ENCODE measurements at places on chromosomes 3 and 15.

GRCh38 chr15:99556011-99556410 is 9.8 kb upstream of the MEF2A start:
- no peak for DNase-seq

DNA sequence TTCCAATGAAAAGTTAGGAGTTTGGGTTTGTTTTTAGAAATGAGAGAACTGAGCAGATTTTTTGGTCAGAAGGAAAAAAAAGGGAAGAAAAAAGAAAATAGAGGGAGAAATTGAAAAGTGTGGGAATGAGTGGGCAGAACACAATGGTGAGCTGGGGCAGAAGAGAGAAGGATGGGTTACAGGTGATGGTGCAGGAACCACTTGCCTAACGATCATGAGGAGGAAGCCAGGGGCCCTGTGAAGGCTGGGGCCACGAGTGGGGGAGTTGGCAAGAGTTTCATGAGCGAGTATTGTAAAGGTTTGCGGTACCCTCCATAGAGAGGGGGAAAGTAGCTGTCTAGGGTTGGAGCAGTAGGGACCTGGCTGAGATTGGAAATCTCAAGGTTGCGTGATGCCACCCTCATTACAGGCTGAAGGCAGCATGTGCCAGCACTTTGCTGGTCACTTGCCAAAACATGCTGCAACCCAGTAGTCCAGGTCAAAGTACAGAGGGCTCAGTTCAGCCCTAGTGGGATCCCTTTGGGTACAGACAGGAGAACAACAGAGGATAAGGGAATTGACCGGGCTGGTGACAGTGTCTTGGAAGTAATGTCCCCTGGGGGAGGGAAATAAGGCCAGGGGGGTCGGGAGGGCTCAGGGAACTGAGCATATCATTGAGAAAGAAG is 6.6 kb downstream of the IVD start:
- peak; percentile 70 for DNase-seq

DNA sequence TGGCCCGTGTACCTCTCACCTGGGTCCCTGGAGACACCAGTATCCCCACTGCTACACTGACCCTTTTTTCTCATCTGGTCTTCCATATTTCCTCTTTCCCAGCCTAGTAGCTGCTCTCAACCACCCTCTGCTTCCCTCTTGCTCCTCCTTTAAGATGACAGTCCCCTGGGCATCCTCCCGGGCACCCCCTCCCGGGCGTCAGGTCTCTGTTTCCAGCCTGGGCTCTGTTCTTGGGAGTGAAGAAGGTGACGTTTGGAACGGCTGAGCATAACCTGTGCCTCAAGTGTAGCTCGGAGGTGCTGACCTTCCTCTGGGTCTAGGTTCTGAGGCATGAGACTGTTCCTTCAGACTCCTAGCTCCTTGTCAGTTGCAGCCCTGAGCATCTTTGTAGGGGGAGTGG is 101.2 kb downstream of the VGLL4 start:
- DNase-seq: no peak

DNA sequence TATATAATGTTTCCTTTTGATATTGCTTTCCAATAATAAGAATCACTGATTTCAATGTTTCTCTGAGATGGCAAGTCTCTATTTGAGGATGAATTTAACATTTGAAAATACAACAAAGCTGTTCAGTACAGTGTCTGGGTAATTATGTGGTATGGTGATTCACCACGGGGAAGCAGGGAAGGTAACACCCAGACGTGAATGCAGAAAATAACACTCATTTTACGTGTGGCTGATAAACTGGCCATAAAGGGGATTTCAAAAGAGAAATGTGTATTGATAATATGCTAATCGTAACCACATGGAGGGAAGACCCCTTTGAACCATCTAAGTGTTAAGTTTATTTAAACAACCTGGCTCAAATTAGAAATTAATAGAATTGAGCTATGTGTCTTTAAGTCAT is 344.6 kb downstream of the GRM7 start:
- DNase-seq: no peak

DNA sequence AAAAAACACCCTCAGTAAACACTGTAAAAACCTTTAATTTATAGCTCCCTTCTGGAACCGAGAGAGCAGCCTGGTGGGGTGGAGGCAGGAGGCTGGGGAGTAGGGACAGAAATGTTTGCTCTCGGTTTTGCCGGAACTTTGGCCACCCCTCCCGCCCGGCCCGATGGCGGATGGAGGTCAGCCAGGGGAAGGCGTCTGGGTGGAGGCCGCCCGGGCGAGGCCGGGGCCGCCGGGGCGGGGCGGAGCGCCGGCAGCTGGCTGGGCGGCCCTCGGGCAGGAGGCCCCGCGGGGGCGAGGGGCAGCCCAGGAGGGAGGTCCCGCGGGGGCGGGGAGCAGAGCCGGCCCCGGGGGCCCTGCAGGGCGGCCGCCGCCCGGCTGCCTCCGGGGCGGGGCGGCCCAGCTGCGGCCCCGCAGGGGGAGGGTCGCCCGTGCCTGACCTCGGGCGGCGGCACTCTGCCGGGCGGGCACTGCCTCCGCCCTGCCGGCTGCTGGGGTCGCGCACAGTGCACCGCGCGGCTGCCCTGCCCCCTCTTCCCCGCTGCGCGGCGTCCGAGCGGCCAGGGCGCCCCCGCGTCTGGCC is 829 bp upstream of the SKIL start:
- DNase-seq: peak; percentile 85

DNA sequence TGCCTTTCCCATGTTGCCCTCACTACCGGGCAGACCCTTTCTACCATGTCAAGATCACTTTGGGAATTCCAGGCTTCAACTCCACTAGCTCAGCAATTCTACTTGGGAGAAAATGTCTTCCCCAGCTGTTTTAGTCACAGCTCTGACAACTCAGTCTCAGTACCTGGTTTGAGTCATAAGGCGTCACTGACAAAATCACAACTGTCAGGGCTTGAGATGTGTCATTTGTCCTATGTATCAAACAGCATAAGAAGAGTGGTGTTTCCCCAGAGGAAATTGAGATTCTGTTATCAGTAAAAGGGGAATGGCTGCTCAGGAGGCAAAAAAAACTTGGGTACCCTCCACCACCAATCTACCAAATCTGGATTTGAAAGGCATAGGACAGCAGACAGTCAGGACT is 594.9 kb upstream of the SUCLG2 start:
- DNase-seq: no peak

DNA sequence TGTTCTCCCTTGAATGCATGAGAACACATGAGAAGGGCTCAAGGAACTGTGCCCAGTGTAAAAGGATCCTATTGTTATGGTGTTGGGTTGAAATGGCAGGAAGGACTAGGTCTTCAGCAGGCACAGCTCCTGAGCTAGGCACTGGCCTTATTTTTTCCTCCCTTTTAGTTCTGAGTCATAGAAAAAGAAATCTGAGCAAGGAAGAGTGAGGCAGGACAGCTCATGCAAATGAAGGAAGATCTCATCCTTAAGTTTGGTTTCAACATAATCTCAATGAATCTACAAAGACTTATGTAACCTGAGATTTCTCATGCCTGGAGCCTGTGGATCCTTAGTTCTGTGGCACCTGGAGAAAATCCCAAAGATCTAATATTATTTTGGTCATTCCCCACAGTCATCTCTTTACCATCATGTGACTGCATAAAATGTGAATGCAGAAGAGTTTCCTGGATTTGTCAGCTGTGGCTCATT is 188.6 kb upstream of the TBL1XR1 start:
- DNase-seq: no peak

DNA sequence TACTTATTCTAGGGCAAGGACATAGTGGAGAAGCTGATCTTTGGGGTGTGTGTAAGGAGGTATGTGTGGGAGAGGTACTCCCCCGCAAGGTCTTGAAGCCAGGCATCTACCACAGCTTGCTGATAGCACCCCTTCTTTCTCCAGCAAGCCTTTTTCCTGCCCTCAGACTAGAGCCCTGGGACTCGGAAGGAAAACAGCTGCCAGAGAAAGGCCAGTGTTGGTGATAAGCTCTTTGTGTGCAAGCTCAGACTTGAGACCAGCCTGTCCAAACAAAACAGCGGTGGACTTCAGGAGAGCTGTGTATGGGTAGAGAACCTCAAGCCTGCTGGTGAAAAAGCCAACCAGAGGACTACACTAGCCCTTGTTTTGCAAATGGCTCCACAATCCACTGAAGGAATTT is 1028.6 kb downstream of the MCTP2 start:
- DNase-seq: no peak

- DNase-seq: no peak
Measured at GRCh38 chr15:88835646-88836045, 32.4 kb downstream of the ACAN start.

GRCh38 chr3:184338511-184338945 is 1.1 kb downstream of the FAM131A start:
- DNase-seq: peak; percentile 52

DNA sequence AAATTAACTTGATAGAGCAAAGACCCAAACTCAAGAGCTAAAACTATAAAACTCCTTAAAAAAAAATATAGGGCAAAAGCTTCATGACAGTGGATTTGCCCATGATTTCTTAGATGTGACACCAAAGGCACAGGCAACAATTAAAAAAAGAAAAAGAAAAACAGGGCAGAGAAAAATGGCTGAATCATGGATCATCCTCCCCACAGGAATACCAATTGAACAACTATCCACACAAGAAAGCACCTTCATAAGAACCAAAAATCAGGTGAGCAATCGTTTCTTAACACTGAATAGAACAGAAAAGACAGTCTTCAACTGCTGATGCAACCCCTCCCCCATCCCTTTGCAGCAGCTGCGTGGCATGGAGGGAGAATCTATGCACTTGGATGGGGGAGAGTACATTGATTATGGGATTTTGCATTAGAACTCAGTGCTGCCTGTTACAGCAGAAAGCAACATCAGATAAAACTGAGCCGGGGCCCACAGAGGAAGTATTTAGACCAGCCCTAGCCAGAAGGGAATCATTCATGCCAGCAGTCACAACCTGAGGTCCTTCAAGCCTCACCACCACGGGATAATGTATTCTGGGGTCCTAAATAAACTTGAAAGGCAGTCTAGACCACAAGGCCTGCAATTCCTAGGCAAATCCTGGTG is 15.7 kb downstream of the C3orf33 start:
- no peak for DNase-seq

- no peak for DNase-seq
Measured at GRCh38 chr3:106514431-106514830, 645.6 kb upstream of the CBLB start.

- peak; percentile 83 for DNase-seq
Measured at GRCh38 chr3:169668957-169669741, 5.6 kb upstream of the MECOM start.

GRCh38 chr3:171183042-171183441 is 156.5 kb upstream of the SLC2A2 start:
- DNase-seq: no peak

- DNase-seq: no peak
Measured at GRCh38 chr3:27324686-27325085, 44.5 kb downstream of the NEK10 start.

- DNase-seq: no peak
Measured at GRCh38 chr3:128319741-128320141, 146.9 kb downstream of the DNAJB8 start.

DNA sequence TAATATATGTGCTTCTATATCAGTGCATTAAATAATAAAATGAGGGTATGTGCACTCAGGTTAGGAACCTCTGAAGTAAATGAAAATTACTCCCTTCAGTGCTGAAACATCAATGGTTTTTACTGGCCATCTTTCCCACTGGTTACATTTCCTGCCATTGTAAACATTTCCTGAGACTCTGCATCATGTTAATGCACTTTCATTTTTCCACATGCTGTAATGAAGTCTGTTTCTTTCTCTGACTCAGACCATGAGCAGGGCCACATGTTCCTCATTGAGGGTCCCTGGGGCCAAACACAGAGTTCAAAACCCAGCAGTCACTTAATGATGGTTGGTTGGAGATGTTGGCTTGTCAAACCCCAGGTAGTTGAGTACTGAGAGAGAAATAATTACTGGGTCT is 15.3 kb downstream of the FAM3D start:
- DNase-seq: no peak

DNA sequence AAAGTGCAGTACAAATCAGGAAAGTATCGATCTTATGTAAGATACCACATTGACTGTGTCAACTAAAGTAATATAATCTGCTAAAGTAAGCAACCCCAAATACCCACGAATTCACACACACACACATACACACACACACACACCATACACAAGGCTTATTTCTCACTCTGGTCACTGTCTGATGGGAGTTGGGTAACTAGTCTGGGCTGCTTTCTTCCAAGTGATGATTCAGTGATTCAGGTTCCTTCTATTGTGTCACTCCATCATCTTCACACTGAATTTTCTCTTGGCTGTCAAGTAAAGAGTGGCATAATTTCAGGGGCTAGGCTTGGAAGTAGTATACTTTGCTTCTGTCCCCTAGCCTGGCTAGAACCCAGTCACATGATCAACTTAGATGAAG is 104.8 kb upstream of the CCDC54 start:
- no peak for DNase-seq

- DNase-seq: no peak
Measured at GRCh38 chr15:94265982-94266381, 34.6 kb downstream of the MCTP2 start.

DNA sequence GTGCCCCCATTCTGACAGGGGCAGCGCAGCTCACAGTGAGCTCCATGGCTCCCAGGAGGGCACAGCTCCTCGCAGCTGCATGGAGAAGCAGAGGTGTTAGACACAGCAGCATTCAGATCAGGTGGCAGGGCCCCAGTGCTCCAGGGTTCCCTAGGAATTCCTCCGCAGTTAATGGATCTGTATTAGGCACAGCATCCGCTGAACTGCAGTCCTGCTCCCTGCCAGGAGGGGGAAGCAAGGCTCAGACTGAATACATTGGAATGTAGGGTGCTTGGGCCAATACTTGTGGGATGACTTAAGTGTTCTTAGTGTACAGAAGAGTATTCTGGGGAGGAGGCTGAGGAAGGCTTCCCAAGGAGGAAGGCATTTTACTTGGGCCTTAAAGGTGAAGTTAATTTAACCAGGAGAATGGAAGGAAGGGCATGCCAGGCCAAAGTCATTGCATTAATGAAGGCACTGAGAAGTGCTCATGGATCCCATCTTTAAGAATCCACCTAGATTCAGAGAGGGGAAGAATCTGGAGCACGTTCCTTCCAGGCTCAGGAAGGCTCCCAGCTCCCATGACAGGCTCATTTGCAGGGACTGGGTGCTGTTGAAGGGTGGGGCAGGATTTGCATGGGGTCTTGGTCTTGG is 111.6 kb downstream of the RAB11A start:
- DNase-seq: peak; percentile 33

GRCh38 chr3:149806171-149806778 is 6.7 kb upstream of the RNF13 start:
- no peak for DNase-seq

- DNase-seq: no peak
Measured at GRCh38 chr3:137792626-137793271, 28.6 kb downstream of the SOX14 start.

GRCh38 chr3:79488407-79488806 is 279.4 kb downstream of the ROBO1 start:
- DNase-seq: no peak

GRCh38 chr15:67762610-67763368 is 62.5 kb upstream of the SKOR1 start:
- DNase-seq: no peak

DNA sequence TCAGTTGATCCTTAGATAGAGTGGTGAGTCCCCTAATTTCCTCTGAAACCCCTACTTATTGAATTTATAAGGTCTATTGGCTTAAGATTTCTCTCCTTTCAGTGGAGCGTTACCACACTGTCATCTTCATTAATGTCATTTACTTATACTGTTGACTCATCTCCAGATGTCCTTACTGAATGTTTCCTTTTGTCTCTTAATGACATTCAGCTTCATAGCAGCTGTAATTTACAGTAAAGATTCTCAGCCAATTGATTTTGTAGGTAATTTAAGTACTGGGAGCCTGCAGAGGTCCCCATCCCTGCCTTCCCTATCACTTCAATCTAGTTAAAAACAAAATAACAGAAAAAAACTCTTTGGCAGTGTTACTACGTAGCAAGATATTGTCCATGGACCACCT is 18.8 kb downstream of the STX19 start:
- DNase-seq: no peak

- no peak for DNase-seq
Measured at GRCh38 chr15:61155741-61156700, 73.1 kb downstream of the RORA start.
